ENCODE measurements at places on chromosomes 2 and 18.

DNA sequence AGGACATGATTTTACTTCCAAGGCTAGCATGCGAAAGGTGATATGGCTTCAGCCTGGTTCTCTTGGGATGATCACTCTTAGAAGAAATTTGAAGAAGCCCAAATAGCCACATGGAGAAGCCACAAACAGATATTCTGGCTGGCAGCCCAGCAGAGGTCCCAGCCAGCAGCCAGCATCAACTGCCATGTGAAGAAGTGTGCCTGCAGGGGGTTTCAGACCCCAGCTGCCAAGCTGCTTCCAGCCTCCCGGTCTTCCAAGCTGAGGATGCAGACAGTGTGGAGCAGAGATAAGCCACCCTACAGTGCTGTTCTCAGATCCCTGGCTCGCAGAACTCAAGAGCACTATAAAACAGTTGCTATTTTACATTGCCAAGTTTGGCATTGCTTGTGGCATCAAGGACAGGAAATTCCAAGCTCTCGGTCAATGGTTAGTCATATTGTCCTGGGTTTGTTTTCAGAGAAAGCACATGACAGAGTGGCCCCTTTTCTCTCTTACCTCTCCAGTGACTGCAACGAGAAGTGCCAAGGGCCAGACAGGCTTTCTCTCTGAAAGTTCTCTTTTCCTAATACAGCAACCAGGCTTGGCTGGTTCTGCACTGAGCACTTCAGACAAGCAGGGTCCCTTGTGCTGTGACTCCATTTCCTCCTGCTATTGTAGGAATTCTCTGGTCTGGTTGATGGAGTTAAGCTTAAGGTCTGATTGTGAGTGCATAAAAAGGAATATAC lies 223.7 kb downstream of the ANKRD30B start:
- no peak for DNase-seq

DNA sequence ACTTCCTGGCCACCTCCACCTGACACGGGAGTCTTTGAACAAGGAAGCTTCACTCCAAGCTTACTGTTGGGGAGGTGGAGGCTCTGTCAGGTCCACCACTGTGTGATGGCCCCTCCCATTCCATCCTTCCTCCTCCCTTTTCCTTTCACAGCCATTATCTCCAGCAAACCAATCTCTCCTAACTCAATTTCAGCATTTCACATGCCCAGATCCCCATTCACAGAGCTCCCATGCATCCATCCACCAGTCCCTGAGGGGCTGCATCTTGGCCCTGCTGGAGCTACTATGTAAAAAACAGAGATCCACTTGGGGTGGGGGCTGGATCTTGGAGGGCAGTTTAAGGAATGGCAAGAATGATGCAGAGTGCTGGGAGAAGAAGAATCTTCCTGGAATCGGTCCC lies 129.0 kb upstream of the COPS8 start:
- DNase-seq = no peak

DNA sequence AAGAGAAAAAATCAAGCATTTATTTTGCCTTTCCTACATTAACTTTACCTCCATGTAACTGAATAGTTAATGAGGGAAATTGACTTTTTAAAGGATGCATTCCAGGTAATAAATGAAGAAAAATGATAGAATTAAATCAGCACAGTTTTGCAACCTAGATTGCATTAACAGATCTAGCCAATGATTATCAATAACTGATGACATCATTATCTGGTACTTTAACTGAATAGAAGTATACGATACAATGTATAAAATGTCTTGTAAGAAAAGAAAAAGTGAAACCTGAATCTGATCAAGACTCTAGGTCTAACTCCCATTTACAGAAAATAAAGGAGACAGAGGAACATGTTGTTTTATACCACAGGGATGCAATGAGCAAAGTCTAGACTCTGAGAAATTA lies 126.0 kb upstream of the XPO1 start:
- no peak for DNase-seq

DNA sequence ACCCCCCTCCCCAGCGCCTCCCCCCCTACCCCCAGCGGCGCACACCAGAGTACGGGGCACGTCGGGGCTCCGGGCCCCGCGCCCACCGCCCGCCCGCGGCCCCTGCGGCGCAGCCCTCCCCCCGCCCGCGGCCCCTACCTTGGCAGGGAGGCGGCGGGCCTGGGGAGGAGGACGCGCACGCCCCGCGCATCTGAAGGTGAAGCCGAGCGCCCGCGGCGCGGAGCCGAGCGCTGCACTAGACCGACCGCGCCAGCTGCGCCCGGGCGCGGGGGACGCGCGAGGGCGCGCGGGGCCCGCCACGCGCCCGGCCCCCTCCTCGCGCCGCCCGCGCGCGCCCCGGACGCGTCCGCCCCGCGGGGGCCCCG lies at the start of gene ZNF516:
TSS of gene ZNF516 (minus strand) at position 237 of the 365 bp plus-strand sequence. CDS start 52,188 bp downstream, outside the sequence.
- no peak for DNase-seq

DNA sequence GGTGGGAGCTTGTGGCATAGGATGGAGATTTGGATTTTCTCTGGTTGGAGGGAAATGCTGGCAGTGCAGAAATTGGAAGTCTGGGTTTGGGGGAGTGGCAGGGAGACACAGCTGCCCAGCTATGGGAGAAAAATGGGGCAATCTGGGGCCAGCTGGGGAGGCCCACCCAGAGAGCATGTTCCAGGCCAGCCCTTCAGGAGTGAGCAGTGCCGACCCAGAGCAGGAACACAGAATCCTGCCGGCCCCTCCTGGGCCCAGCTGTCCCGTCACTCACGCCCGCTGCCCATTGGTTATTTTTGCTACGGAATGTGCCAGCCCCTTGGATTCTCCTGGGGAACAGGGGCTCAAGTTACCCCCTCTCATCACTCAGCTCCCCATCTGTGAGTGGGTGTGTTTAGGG lies 4.9 kb downstream of the SPEG start:
- DNase-seq = no peak

Data from NCI-H748 treated with DMSO at 0.1 percent for 48 hours (cell line).